ENCODE measurements at places on chromosomes 13 and 19. TPM values are rescaled to one million over a fixed set of nuclear protein-coding genes. Genes with fewer than 3 reads are reported as not detected.

Gene PRTN3
- not detected for total RNA-seq

Gene CPT1C
- 1.3 TPM for total RNA-seq

Gene ICAM3
- total RNA-seq: 244 TPM

Gene POSTN
- not detected for total RNA-seq
